Lung (tissue), 17 donors: ENCODE measurements at places on chromosomes 4 and X. TPM values are rescaled to one million over a fixed set of nuclear protein-coding genes. Genes with fewer than 3 reads are reported as not detected.
A peak's percentile ranks its signal among the peaks of the same experiment; 100 is the strongest.

- no peak overlapping the region for H3K4me3 ChIP-seq
- H3K4me1 ChIP-seq = no peaks in the 10 kb centered on the region
- no peaks in the 10 kb centered on the region for H3K36me3 ChIP-seq
- no peak overlapping the region for H3K27ac ChIP-seq
- no peak for DNase-seq
These were observed 250.1 kb upstream of the SMIM31 start for GRCh38 chr4:164503874-164504273.

DNA sequence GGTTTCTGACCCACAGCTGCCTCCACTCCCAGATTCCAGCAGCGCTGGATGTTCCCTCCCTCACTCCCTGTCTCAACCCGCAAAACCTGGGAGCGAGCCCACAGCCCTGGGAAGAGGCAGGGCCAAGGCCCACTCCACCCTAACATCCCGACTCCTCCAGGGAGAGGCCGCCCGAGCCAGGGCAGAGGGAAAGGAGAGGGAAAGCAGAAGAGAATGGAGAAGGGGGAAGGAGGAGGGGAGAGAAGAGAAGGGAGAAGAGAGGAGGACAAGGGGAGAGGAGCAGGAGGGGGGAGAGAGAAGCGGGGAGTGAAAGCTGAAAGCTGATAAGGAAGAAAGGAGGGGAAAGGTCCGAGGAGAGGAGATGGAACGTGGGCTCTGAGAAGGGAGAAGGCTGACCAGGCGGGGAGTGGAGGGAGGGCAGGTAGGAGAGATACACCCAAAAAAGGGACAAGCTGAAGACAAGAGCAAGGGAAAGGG, 120.2 kb upstream of the PJA1 start:
- DNase-seq = peak; percentile 86
- no peak overlapping the region for H3K27ac ChIP-seq
- peaks cover 4% of the 10 kb centered on the region for H3K27me3 ChIP-seq
- H3K36me3 ChIP-seq = no peaks in the 10 kb centered on the region
- no peak overlapping the region for H3K4me3 ChIP-seq

DNA sequence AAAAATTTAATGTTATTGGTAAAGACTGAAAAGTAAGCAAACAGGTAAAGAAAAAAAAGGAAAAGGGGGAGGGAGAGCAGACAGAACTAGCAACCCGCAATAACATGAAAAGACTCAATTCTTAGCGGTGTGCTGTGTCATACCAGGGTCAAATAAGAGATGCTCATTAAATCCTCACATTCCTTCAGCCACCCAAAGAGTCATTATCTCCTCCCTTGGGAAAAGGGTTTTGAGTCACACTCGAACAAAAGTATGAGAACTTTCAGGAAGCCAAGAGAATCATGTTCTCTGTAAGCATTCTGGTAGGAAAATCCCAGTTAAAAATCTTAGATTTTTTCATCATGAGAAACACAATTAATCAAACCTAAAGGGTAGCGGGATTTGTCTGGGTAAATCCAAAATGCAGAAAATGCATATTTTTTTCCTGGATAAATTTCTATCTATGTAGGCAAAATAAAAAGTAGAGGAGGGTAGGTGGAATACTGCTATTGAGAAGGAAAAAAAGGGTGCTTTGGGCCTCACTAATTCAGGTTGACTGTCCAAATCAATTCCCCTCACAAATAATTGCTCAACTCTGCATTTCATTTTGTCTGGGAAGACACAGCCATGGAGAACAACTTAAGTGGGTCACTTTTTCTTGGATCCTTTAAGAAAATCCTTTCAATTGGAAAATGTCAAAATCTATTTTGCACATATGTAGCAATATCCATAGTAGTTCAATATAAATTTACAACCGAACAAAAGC, 23.2 kb downstream of the TNIP3 start:
- no peak overlapping the region for H3K4me3 ChIP-seq
- no peak overlapping the region for H3K27ac ChIP-seq

DNA sequence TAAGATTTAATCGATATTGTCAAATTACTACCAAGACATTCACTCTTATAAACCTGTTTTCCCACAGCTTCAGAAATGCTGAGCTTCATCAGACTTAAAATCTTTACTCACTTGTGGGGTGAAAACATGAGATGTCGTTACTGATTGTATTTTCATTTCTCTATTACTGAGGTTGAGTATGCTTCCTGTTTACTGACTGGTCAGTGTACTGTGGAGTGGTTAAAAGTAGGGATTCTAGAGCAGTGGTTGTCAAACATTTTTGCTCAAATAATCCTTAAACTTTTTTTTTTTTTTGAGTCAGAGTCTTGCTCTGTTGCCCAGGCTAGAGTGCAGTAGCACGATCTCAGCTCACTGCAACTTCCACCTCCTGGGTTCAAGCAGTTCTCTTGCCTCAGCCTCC, 50.3 kb downstream of the NSUN7 start:
- peaks cover 3% of the 10 kb centered on the region for H3K27me3 ChIP-seq
- no peaks in the 10 kb centered on the region for H3K36me3 ChIP-seq
- no peak overlapping the region for H3K27ac ChIP-seq
- no peak overlapping the region for H3K4me3 ChIP-seq
- no peak for DNase-seq
- H3K4me1 ChIP-seq = no peaks in the 10 kb centered on the region

DNA sequence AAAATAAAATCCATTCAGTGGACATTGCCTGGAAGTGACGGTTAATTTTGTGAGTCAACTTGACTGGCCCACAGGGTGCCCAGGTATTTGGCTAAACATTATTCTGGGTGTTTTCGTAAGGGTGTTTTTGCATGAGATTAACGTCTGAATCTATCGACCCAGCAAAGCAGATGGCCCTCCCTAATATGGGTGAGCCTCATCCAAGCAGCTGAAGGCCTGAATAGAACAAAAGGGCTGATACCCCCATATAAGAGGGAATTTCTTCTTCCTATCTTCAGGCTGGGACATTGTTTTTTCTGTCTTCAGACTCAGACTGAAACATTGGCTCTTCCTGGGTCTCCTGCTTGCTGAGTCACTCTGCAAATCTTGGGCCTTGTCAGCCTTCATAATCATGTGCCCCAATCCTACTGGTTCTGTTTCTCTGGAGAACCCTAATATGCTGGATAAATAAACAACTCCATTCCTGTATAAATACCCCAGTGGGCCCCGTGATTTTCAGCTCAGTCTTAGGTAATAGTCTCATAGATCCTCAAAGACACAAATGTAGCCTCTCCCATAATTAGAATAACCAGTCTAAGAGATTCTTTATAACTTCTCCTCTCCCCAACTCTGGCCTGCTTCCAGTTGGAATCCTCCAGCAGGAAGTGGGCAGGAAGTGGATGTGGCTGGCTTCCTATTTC, 33.1 kb upstream of the DDX3X start:
- no peak overlapping the region for H3K4me3 ChIP-seq
- peaks cover 10% of the 10 kb centered on the region for H3K27me3 ChIP-seq
- DNase-seq = no peak
- no peak overlapping the region for H3K27ac ChIP-seq
- H3K36me3 ChIP-seq = no peaks in the 10 kb centered on the region

DNA sequence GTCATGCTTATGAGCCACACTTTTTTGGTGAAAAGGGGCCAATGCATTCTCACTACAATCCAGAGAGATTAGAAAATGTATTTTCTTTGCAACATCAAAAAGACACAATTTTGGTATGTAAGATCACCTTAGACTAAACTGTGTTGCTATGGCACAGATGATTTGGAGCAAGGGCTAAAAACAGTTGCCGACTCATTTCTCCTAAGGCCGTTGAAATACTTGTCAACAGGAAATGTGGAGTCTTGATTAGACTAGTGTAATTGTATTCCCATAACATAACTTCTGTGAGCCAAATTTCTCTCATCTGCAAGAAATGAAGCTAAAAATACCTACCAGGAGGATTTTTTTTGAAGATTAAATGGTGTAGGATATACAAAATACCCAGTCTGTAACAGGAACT, 2547.7 kb downstream of the ARAP2 start:
- no peak overlapping the region for H3K4me3 ChIP-seq
- H3K27me3 ChIP-seq = no peaks in the 10 kb centered on the region
- H3K4me1 ChIP-seq = no peaks in the 10 kb centered on the region
- DNase-seq = no peak

GRCh38 chr4:8836664-8837171, 34.9 kb downstream of the HMX1 start:
- H3K27ac ChIP-seq = no peak overlapping the region
- DNase-seq = no peak
- H3K27me3 ChIP-seq = no peaks in the 10 kb centered on the region

DNA sequence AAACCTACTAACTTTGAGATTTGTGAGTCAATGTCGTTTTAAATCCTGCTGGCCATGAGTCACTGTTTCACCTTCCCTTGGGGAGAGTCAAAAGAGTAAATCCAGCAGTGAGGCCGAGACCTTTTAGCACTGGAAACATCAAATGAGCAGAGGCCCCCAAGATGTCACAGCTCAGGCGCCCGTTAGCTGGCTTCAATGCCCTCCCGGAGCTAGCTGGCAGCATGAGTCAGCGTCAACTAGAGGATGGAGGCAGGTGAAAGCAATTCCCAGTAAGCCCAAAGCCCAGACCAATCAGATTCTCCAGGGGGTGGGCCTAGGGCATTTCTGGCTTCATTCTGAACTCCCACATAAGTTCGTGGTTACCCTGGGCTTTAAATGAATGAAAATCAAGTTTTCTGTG, 170.9 kb downstream of the CLCN4 start:
- H3K4me1 ChIP-seq = no peaks in the 10 kb centered on the region
- H3K4me3 ChIP-seq = no peak overlapping the region
- no peak for DNase-seq
- peaks cover 16% of the 10 kb centered on the region for H3K27me3 ChIP-seq
- no peaks in the 10 kb centered on the region for H3K36me3 ChIP-seq
- no peak overlapping the region for H3K27ac ChIP-seq

DNA sequence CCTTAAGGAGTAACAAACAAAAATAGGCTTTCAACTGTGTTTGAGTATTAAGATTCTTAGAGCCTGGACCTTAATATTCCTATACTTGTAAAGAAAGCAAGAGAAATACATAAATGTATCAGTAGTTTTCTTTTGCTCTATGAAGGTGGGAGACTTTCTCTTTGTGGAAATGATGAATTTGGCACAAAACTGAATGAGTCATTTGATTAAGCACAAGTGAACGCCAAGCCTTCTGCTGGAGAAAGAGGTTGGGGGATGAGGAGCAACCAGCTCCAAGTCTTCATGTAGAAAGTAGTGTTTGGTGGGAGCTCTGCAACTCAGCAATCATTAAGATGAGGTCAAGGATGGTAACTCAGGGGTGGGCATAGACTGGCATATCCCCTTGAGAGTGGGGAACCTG, 49.6 kb downstream of the MEPE start:
- no peaks in the 10 kb centered on the region for H3K36me3 ChIP-seq
- DNase-seq = no peak
- no peaks in the 10 kb centered on the region for H3K4me1 ChIP-seq
- no peaks in the 10 kb centered on the region for H3K27me3 ChIP-seq

GRCh38 chr4:87848622-87849351, 16.0 kb downstream of the MEPE start:
- H3K4me3 ChIP-seq = no peak overlapping the region
- no peaks in the 10 kb centered on the region for H3K27me3 ChIP-seq
- no peak overlapping the region for H3K27ac ChIP-seq
- H3K4me1 ChIP-seq = no peaks in the 10 kb centered on the region
- peak; percentile 85 for DNase-seq
- no peaks in the 10 kb centered on the region for H3K36me3 ChIP-seq

GRCh38 chr4:82430964-82431745, 765 bp downstream of the ENOPH1 start:
- no peaks in the 10 kb centered on the region for H3K27me3 ChIP-seq
- peaks cover 5% of the 10 kb centered on the region for H3K4me1 ChIP-seq
- peaks cover 4% of the 10 kb centered on the region for H3K36me3 ChIP-seq

GRCh38 chrX:71291381-71291780, 7.9 kb downstream of the NONO start:
- no peak overlapping the region for H3K4me3 ChIP-seq
- no peak overlapping the region for H3K27ac ChIP-seq
- H3K4me1 ChIP-seq = no peaks in the 10 kb centered on the region
- peaks cover 15% of the 10 kb centered on the region for H3K36me3 ChIP-seq
- no peak for DNase-seq

RENBP gene
- total RNA-seq = 16.6 TPM

CCKAR gene
- total RNA-seq = 0.14 TPM

PNMA6F gene
- not detected for total RNA-seq

SLC16A2 gene
- 12.1 TPM for total RNA-seq

TBC1D9 gene
- total RNA-seq = 30.4 TPM

PWWP3B gene
- 1.0 TPM for total RNA-seq

APLN gene
- total RNA-seq = 3.9 TPM

CYLC1 gene
- total RNA-seq = not detected
